ENCODE measurements at places on chromosomes 11 and 22.
A peak's percentile ranks its signal among the peaks of the same experiment; 100 is the strongest.

DNA sequence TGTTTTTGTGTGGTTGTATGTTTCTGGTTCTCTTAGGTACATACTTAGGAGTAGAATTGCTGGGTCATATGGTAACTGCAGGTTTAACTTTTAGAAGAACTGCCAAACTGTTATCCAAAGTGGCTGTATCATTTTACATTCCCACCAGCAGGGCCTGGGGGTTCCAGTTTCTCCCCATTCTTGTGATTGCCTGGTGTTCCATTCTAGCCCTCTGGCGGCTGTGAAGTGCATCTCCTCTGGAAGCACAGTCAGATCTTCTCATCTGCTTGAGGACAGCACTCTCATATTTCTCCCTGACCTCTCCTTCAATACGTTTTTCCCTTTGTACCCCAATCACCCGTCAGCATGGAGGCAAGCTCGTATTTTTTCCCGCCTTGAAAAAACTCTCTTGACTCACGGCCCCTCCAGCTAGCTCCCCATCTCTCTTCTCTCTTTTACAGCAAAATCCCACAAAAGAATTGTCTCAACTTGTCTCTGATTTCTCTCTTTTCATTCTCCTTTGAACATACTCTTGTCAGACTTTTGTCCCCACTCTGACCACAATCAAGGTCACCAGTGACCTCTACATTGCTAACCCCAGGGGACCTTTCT lies 56.8 kb upstream of the THY1 start:
- no peak for DNase-seq

DNA sequence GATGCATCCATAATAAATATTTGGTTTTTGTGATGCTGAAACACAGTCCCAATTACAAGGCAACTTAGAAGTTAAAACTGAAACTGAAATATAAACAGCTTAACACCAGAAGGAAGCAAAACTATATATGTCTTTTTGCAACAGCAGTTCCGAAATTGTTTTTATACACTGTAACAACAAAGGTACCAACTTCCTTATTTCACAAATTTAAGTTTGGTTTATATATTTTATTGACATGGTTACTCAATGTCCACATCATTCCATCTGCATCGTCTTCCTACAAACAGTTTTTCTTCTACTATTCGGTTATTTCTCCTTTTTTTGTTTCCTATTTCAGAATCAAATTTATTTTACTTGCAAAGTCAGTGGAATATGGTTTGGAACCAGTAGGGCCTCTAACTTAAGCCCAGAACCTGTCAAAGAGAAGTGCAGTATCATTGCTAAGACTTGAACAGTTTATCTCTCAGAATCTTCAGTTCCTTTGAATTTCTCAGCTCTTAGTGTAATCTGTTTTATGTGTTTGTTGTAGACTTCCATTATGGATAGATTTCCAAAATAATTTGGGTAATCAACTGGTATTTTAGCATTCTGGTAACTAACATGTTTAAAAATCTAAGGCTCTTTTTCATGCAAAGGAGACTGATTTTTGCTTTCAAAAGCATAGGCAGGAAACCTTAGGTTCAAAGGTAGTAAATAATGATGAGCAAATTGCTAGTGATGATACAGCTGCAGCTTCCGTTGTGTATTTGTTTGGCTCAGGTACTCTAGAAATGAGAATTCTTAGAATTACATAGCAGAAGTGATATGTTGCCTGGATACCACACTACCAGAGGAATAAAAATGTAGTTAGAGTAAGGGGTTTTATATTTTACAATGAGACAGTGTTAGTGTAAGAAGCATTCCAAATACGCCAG lies 8.2 kb upstream of the HSPA8 start:
- no peak for DNase-seq

DNA sequence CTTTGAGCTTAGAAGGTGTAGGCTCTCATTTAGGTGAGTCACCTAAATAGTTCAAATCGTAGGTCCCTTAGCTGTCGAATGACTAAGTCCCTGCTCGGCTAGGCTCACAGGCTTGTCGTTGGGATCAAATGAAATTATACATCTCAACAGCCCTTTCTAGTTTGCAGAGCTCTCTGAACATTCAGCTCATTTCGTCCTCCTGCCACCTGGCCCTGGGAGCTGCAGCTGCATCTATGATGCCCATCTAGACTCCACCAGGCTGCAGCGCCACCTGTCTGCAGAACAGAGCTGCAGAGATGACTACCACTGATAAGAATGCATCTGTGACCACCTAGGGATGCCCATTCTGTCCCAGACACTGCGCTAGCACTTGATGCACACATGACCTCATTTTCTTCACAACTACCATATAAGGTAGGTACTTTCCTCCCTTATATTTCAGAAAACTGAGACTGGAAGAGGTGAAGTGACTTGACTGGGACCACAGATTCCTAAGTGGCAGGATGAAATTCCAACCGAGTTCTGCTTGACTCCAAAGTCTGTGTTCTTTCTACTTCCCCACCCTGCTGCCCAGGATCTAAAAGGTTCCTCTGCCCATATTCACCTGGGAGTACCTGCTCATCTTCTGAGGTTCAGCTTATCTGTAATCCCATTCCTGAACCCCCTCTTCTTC lies 141.1 kb upstream of the NARS2 start:
- DNase-seq: peak; percentile 74

GRCh38 chr11:34037016-34037415 lies 14.5 kb upstream of the CAPRIN1 start:
- no peak for DNase-seq

GRCh38 chr11:120343429-120343828 lies 7.2 kb downstream of the ARHGEF12 start:
- no peak for DNase-seq

DNA sequence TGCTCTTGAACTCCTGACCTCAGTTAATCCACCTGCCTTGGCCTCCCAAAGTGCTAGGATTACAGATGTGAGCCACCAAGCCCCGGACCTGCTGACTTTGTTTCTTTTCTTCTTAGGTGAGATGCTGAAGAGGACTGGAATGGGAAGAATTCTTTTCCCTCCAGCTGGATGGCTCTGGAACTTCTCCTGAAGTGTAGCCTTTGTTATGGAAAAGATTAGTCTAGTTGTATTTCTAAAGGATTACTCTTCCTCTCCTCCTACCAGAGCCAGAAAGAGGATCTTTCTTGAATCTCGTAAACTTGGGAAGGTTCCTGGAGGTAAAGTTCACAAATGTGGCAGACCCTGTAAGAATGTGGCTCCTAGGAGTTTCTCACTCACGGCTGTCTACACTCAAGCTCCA lies 95.4 kb upstream of the LARGE1 start:
- no peak for DNase-seq

- DNase-seq: no peak
Observed at GRCh38 chr11:85953491-85954143, 98.4 kb downstream of the CCDC83 start.

DNA sequence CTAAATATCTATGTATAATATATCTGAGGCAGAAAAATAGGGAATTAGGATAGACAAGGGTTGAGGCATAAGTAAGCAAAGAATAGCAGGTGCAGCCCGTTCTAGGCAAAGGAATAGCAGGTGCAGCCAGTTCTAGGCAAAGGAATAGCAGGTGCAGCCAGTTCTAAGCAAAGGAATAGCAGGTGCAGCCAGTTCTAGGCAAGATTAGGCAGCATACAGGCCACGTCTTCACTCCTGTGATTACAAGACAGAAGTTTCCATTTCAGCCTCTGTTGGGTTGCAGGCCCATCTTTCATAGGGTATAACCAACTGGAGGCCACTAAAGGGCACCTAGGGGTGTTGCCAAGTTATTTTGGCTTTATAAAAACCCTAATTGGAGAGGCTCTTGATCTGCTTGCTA lies 28.8 kb upstream of the CHORDC1 start:
- no peak for DNase-seq

- DNase-seq: no peak
Observed at GRCh38 chr11:105720096-105720495, 110.2 kb downstream of the GRIA4 start.

- DNase-seq: no peak
Observed at GRCh38 chr11:127631974-127632373, 631.4 kb upstream of the KIRREL3 start.

- peak; percentile 55 for DNase-seq
Observed at GRCh38 chr22:45731798-45732495, 60.3 kb downstream of the ATXN10 start.

- no peak for DNase-seq
Observed at GRCh38 chr11:111555255-111555654, 14.7 kb downstream of the LAYN start.

- DNase-seq: no peak
Observed at GRCh38 chr11:93477684-93478234, 65.4 kb downstream of the SMCO4 start.

DNA sequence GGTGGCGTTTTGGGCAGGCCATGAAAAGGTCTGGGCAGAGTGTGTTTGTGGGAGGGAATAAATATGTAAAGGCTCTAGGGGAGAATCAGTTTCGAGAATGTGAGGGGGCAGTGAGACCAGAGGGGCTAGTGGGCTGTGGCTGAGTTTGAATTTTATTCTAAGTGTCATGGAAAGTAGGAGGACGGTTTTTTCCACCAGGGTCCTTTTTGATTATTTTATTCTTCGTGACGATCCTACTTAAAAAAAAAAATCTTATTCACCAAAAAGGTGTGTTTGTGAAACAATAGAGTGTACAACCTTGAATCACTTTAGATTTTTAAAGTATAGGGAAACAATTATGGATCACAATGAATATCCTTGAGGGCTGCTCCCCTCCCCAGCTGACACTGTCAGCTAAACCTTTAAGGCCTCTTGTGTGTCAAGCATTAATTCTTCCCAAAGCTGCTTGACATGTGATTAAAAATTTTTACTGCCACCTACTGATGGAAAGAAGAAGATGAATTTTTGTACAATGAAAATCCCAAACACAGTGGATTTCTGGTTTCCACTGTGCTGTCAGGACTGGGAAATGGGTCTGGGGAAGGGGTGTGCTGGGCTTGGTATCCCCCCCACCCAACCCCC lies 107.5 kb upstream of the OR4B1 start:
- DNase-seq: peak; percentile 64

DNA sequence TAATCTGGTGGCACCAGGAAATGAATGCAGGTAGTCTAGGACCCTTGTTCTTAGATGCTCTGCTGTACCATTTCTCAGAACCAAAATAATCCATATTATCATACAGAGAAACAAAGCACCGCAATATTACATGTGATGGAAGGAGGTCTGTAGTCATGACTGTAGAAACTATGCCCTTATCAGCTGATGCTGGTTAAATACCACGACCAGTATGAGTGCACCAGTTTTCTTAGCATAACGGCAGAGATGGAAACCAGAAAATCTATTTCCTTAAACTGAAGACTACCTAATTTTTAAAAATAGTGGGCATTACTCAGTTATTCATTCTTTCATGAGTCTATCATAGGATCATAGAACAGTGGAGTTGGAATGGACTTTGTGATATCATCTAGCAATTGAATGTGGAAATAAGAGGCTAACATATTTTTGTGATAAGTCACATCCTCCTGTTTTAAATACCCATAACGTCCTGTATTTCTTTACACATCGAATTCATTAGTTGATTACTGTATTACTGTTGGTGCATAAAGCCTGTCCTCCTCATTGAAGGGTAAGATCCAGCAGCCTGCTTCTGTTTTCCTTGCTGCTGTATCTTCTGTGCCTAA lies 15.1 kb downstream of the JHY start:
- no peak for DNase-seq

DNA sequence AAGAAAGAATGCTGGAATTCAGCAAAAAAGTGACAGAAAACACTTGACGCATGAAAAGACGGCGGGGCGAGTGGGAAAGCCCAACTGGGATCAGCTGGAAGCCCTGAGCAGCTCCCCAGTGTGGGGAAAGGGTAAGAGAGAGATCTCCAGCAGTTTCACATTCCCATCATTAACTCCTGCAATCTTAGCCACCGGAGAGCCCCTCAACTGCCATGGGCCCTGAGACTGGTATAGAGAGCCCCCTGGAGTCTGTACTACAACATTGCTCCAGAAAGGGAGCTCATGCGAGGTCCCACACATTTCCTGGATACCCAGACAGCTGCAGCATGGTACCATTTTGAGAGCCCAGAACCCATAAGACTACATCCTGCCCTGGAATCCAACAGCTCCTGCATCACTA lies 31.1 kb downstream of the MRGPRX4 start:
- DNase-seq: peak; percentile 20

- DNase-seq: no peak
Observed at GRCh38 chr11:101786916-101787315, 127.9 kb upstream of the CEP126 start.

- no peak for DNase-seq
Observed at GRCh38 chr11:79447038-79447786, 6.4 kb upstream of the TENM4 start.

GRCh38 chr22:20237480-20238440 lies 30.4 kb downstream of the RTN4R start:
- DNase-seq: no peak

GRCh38 chr11:123086305-123086704 lies 24.4 kb upstream of the HSPA8 start:
- DNase-seq: no peak

DNA sequence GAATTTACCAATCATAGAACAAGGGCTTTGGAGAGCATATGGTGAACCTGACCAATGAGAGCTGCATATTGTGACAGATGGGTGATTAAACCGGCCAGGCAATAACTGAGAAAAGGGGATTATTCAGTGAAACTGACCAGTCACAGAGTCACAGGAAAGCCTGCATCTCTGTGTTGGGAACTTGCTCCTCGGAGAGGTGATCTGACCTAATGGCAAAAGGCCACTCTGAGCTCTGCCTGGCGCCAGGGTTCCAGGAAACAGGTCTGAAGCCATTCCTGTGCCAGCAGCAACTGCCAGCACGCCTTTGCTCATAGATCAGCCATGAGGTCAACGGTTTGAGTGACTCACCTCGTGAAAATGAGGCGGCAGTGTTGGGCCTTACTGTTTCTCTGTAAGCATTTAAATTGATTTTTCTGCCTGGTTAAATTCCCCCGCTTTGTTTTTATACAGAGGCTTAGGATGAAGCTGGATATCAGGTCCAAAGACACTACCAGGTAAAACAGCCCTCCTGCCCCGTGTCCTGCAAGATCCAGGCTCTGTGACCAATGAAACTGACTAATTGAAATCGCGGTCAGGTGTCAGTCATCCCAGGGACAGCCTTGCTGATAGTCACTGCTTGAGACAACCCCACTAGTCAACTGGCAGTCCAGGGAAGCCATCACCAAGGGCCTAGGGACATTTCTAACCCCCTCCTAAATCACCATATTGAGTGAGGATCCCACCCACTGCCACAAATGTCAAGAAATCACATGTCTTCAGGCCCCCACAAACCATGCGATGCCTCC lies 35.8 kb upstream of the MYOD1 start:
- DNase-seq: peak; percentile 8

GRCh38 chr11:33984682-33985389 lies 66.7 kb upstream of the CAPRIN1 start:
- DNase-seq: no peak

All from kidney glomerular epithelial cell (primary cell).